ENCODE measurements at places on chromosomes 5 and 9.

DNA sequence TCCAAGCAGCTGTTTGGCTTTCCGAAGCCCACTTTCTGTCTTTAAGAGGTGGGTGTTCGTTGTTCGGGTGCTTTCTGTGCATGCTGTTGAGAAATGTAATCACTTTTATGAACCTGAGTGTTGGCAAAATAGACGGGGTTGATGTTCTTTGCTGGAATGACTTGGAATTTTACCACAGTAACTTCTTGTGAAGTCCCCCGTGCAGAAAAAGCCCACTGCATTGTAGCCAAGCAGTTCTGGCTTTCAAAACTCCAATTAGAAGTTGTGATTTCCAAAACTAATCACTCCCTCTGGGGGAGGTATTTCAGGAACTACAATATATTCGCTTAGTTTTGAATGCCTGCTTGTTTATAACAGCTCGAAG is 111.1 kb downstream of the PAM start:
- no peak for DNase-seq

DNA sequence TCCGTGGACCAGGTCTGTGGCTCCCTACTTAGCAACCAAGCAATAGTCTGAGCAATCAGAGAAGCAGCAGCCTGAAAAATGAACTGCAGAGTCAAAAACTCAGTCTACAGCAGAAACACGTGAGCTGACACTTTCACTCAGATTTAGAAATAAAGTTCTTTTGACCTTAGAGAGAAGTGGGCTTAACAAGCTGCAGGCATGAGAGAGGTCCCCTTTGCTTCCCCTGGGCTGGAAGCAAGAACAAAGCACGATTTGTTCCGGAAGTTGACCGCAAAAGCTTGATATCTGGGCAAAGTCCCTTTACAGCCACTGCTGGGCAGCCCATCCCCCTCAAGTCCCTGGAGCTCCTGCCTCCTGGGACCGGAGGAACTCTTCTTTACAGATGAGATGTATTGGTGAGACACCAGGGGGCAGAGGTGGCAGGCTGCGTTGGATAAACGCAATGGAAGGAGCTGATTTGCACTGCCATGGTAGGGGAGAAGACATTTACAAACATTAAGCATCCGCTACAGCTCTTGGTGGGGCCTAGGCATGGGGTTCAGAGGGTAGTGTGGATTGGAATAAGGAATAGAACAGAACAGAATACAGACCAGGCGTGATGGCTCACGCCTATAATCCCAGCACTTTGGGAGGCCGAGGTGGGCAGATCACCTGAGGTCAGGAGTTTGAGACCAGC is 5.8 kb upstream of the SOWAHA start:
- peak; percentile 66 for DNase-seq

GRCh38 chr5:1781726-1782384 is 17.8 kb downstream of the MRPL36 start:
- no peak for DNase-seq

- peak; percentile 88 for DNase-seq
Measured at GRCh38 chr5:55176176-55176818, 3.3 kb upstream of the CDC20B start.

- DNase-seq: no peak
Measured at GRCh38 chr5:15791859-15792258, 291.9 kb downstream of the FBXL7 start.
